AG10803 (cell line): ENCODE measurements at places on chromosomes 16 and 17.

DNA sequence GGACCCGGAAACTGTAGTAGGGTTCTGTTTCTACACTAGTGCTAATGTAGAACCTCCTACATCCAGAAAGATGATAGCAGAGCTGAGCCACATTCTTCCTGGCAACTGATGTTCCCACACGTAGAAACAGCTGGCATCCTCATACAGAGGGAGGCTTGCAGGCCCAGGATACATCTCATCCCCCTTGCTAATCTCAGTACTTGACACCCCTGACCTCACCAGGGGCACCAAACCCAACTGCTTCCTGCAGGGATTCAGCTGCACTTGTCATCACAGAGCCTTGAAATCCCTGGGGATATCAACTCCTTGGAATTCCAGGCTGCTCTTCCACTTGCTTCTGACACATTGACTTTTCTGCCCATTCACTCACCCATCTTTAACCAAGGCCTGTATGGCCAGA lies 75.2 kb upstream of the HSBP1 start:
- no peak for DNase-seq

DNA sequence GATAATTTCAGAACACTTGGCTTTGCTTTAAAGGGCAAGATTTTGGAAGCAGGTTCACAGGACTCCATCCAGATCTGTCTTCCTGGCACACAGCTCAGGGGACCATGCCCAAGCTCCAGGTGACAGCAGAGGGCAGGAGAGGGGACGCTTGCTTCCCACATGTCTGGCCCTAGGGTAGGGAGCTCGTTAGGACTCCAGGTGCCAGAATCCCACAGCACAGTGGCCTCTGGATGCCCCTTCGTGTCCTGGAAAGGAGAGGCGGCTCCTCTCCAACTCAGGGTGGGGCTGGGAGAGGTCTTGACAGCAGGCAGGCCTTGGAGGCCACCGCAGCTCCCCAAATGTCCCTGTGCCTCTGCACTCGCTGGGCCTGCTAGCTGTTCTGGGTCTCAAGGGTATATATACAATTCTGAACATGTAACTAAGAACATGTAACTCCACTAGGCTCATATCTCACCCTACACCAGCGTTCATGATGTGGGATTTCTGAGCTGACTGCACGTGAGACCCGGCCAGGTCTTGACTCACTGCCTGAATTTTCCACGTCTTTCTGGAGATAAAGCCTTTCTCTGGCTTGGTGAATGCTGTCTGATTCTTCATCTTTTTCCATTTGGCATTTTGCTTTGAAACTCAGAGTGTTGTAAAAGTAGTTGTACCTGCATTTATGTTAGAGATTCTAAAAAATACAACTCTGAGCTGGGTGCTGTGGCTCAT lies 52.8 kb downstream of the MARCHF10 start:
- no peak for DNase-seq

GRCh38 chr17:69525920-69526841 lies 111.7 kb downstream of the MAP2K6 start:
- DNase-seq: peak; percentile 68

- no peak for DNase-seq
Measured at GRCh38 chr16:19994466-19995170, 79.1 kb downstream of the GPR139 start.

GRCh38 chr16:22751104-22751667 lies 62.8 kb upstream of the HS3ST2 start:
- DNase-seq: no peak

- DNase-seq: no peak
Measured at GRCh38 chr17:78529871-78530670, 47.1 kb downstream of the DNAH17 start.
